ENCODE measurements at places on chromosomes 3 and 15.

DNA sequence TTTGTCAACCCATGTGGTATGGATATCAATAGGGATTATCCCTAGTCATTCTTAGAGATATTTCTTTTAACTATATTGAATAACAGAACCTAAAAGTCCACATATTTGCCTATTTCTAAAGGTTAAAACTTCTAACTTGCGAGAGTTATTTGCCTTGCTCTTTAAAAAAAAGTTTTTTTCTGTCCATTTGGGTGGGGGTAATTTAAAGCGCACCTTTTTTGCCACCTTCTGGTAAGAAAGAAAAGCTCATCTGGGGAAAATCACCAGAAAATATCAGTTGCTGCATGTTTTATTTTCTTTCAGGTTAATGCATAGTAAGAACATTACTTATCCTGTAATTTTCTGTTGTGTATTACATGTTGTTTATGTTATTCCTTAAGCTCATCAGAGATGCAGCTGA lies 242.0 kb upstream of the GOLGA6L4 start:
- no peak for DNase-seq

GRCh38 chr15:97748576-97748975 lies 211.9 kb upstream of the ARRDC4 start:
- DNase-seq: no peak

DNA sequence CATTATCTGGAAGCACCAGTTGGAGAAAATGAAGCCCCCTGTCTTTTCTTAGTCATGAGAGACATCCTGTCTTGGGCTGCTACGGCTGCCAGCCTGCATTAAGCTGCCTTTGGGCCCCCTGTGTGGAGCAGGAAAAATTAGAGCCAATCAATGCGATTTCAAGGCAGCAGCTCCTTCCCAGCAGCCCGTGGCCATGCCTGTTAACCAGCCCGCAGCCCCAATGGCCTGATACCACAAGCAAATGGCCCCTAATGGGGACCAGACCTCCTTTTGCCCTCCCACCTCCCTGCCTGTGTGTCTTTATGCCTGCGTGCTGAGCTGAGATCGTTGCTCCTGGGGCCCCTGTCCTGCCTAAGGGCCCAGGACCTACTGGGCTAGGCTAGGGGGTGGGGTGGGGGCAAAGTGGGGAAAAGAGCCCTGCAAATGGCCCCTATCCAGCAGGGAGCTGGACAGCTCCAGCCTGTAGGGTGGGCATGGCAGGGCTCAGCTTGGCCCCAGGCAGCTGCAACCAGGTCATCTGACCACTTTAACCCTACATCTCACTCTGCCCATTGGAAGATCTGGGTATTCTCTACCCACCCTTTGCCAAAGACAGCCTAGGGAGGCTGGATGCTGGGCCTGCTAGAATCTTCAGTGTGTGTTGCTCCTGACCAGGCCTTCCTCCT lies 53.8 kb upstream of the MRPS22 start:
- DNase-seq: no peak

- no peak for DNase-seq
These were observed 4.5 kb upstream of the MYRIP start for GRCh38 chr3:39804951-39805350.

DNA sequence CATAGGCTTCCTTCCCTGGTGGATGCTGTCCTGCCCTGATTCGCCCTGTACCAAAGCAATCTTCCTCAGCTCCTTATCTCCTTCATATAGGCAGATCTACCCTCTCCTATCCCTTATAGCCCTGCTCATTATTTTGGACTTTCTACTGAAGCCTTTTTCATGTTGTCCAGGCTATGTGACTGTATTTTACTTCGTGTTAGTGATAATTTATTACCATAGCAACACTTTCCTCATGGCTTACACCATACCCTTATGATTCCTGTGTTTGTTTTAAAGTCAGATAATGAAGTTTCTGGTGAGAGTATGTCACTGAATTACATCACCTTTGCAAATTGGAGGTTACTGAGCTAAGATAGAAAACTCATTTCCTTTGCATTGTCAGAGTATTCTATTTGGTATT lies 352.6 kb downstream of the NLGN1 start:
- DNase-seq: no peak

DNA sequence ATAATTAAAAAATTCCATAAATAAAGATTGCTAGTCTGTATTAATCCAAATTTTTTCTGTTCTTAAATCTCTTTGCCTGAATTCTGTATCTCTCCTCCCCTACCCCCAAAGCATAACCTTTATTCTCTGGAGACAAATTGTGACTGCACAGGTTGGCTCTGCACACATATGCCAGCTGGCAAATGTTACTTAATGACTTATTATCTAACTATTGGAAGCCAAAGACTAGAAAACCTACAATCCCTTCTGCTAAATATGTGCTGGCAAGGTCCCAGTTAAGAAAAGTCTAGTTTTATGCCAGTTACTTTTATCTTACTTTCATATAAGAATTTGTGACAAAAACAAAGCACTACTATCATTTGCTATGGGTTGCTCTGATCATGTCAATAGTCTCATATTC lies 569.3 kb downstream of the MECOM start:
- DNase-seq: no peak

DNA sequence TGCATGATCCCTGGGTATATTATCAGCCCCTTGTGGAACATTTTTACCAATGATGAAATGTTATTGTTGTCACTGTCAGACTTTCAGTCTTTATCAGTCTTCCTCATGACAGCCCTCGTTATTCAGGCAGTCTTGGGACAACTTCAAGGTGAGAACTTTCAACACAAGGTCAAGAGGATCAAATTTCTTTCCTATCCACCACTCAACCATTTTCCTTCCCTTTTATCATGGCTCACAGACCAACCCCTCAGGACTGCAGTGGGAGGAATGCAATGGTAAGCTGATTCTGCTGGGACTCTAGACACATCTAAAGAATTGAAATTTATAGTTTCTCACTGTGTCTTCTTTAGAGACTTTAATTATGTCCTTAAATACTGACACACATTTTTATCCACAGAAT lies 107.0 kb upstream of the LSAMP start:
- DNase-seq: no peak

- no peak for DNase-seq
These were observed 212.2 kb upstream of the LRRN1 start for GRCh38 chr3:3586843-3587646.

DNA sequence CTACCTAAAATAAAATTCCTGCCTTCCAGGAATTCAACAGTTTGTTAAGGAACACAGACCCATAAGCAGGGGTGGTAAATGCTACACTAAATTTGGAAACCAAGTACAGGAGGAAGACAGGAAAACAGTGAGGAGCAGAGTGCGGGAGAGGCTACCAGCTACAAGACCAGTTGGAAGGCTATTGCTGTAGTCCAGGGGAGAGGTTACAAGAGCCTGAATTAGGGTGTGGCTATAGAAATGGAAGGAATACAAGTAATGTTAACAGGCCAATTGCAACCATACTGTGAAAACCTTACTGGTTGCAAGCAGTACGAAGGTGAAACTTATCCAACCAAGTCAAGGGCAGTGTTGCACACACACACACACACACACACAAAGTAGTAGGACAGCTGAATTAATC lies 880 bp upstream of the ARMC8 start:
- DNase-seq: no peak

- DNase-seq: no peak
These were observed 264.4 kb downstream of the ZPLD1 start for GRCh38 chr3:102699104-102699818.

- no peak for DNase-seq
These were observed 257.4 kb downstream of the SV2B start for GRCh38 chr15:91357486-91357885.

DNA sequence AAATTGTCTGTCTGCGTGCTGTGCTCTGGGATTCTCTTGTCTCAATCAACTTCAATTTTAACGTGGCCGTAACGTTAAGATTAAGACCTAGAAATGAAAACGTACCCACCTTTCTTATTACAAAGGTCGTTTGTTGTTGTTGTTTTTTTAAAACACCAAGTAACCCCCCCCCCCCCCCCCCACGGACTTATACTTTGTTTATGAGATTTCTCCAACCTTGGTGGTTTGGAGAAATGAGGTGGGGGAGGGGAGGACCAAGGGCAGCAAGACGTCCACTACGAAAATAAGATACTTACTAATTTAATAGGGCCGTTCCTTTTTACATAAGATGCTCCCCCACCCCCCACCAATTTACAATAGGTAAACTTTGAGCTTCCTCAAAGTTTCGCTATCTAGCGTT lies 244.4 kb upstream of the TOPAZ1 start:
- no peak for DNase-seq

DNA sequence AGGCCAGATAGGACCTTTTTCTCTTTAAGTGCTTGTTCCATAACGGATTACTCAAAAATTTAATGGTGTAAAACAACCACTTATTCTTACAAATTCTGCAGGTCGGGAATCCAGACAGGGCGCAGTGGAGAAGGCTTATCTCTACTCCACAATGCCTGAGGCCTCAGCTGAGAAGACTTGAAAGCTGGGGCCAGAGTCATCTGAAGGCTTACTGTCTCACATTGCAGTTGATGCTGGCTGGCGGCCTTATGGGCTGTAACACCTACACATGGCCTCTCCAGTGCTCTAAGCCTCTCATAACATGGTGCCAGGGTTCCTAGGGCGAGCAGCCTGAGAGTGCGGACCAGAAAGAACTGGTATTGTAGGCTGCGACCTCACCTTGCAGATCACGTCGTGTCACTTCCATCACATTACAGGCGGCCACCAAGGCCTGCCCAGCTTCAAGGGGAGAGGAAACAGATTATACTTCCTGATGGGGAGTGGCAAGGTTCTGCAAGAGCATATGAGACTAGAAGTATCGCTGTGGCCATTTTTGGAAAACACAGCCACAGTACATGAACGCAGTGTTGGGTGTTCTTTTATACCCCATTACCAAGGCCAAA lies 32.4 kb downstream of the CMTM7 start:
- DNase-seq: no peak

GRCh38 chr3:50189274-50189673 lies 2.1 kb upstream of the GNAT1 start:
- peak; percentile 88 for DNase-seq

GRCh38 chr3:20326541-20326940 lies 140.5 kb upstream of the SGO1 start:
- DNase-seq: no peak

- DNase-seq: no peak
These were observed 688.8 kb upstream of the CCDC54 start for GRCh38 chr3:106688464-106688863.

GRCh38 chr3:195107593-195107992 lies 163.4 kb downstream of the XXYLT1 start:
- DNase-seq: no peak

- no peak for DNase-seq
These were observed 140.1 kb downstream of the CHSY1 start for GRCh38 chr15:101111570-101112262.

DNA sequence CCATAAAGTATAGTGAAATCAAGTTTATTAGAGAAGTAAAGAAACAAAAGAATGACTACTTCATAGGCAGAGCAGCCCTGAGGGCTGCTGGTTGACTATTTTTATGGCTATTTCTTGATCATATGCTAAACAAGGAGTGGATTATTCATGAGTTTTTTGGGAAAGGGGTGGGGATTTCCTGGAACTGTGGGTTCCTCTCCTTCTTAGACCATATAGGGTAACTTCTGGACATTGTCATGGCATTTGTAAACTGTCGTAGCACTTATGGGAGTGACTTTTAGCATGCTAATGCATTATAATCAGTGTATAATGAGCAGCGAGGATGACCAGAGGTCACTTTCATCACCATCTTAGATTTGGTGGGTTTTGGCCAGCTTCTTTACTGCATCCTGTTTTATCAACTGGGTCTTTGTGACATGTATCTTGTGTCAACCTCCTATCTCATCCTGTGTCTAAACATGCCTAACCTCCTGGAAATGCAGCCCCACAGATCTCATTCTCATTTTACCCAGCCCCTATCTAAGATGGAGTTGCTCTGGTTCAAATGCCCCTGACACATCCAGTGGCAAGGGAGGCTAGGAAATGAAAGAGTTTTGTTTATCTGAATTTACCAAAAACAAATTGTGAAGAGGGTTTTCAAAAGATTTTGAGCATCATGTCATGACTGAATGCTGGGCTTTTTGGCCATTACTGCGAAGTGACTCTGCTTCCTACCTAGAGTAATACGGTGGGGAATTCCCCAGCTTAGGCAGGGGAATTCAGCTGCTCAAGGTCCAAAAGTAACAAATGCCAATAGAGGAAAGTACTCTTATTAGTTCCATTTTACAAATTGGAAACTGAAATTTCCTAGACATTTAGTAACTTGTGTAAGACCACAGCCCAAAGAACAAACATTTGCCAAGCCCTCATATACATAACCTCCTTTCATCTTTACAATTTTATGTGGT lies 6.2 kb upstream of the SPSB4 start:
- DNase-seq: no peak

GRCh38 chr15:100645671-100646070 lies 43.3 kb downstream of the ASB7 start:
- no peak for DNase-seq

- DNase-seq: peak; percentile 95
These were observed at the start of gene BSN for GRCh38 chr3:49553692-49554632. BSN (plus strand) TSS chr3:49554477; CDS start chr3:49554603, 126 bp downstream.

- no peak for DNase-seq
These were observed 4.7 kb downstream of the ZIC1 start for GRCh38 chr3:147413686-147414389.

DNA sequence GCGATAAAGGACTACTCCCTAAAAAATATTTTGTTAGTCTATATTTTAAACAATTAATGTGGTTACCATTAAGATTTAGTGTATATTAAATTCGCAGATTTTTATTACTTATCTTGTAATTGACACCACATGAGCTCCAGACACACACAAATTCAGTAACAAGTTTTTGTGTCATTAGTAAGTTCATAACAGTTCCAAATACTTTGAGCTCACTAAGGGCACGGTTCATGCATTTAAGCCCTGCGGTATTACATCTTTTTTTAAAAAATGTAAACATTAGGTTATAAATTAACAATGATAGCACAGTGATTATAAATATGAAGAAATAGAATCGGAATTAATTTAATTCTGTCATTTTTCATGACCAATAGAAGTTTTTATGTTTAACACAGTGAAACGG lies 317.3 kb downstream of the ZNF385D start:
- no peak for DNase-seq

DNA sequence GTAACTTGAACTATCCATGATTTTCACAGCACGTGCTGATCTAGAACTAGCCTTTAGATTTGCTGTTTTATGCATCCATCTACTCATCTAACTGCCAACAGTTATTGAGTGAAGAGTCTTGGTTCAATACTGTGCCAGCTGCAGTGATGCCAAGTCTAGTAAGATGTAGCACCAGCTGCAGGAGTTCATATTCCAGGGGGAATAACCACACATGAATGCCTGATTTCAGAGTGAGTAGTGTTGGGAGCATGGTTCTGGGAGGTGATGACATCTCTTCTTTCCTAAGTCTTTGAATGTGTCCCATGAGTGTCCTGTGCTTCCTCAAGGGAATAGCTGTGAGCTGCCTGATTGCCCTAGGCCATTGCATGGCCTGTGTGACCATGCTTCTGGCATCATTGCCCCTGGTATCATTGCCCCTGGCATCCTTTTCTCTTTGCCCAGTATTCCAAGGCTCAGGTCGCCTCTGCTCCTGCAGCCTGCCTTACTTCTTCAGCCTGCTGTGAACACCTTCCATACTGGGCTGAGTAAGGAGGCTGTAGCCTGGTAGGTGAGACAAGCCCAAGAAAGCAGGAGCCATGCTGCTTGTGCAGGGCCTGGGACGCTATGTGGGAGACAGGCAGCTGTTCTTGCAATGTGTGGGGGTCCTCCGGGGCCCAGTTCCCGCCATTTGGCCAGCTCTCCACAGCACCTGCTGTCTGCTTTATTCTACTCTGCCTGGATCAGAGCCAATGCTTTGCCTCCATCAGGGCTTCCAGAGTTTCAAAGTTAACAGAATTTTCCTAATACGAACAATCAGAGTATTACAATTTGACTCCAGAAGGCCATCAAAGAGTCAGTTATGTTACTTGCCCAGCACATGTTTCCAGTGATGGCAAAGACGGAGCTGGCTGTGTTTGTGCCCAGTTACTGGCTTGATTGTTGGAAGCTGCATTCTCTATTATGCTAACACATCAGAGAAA lies 73.2 kb downstream of the CLSTN2 start:
- DNase-seq: peak; percentile 63

All from right hindlimb (tissue), 1 donor.